Stomach (tissue), 19 donors: ENCODE measurements at places on chromosomes 5 and 9.

DNA sequence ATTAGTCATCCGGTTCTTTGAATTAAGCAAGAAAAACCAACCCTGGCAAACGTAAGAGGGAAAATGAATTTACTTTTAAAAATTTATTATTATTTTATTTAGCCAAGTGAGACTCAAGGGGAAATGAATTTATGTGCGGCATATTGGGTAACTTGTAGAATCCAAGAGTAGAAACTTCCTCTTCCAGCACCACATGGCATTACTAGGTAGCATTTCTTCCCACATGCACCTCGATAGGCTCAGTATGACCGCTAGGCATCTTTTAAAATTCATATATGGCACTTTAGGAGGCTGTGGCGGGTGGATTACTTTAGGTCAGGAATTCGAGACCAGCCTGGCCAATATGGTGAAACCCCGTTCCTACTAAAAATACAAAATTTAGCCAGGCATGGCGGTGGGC lies 17.6 kb upstream of the MYO10 start:
- DNase-seq: no peak

DNA sequence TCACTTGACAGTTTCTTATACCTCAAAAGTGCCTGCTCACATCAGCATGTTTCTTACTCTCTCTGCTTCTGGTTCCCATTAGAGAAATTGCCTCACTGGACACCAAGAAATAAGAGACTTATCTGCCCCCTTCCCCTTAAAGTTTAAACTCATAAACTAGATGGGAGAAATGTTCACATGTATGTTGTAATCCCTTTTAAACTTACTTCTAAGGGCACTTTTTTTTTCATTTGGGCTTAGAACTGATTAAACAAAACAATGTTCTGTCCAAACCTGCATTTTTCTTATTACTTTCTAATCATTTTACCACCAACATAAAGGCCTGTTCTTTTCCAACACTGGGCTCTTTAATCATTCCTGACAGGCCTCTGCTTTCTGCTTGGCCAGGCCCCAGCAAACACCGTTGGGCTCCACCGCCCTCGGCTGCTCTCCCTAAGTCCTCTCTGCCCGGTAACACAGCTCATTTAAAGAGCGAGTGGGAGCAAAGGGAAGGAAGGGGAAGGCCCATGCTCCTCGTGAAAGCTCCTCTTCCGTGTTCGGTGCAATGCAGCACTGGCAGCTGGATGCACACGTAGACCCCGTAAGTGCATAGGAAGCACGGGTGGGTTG lies 53.4 kb downstream of the ROR2 start:
- DNase-seq: peak; percentile 91

DNA sequence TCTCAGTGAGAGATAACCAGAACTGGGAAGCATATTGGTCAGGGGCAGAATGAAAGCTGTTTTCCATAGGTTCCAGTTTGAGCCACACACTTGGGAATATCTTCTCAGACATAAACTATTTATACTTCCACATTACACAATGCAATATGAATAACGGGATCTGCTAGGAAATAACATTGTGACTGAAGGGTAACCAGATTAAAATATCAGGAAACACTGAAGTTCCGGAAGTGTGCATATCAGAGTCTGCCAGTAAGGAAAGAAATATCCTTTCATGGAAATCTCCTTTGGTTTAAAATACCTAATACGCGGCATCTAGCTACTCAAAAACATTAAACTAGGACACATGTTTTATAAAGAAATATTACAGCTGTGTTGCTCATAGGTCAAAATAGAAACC lies 56.3 kb downstream of the ST8SIA4 start:
- no peak for DNase-seq

DNA sequence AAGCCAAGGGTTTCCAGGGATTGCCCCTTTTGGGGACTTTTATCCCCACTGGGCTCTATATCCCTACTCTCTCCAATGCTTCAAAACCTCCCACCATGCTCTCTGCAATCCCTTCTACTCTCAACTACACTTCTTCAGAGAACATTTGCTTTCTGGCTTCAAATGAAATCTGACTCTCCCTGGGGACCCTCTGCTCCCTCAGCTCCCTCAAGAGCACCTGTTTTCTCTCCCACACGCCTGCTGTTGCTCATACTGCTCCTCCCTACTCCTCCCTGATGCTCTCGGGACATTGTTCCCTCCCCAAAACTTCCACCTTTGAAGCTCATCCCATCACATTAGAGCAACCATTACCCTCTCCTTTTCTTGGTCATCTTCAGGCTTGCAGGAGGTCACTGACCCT lies 344.9 kb downstream of the CDK5RAP2 start:
- DNase-seq: no peak

DNA sequence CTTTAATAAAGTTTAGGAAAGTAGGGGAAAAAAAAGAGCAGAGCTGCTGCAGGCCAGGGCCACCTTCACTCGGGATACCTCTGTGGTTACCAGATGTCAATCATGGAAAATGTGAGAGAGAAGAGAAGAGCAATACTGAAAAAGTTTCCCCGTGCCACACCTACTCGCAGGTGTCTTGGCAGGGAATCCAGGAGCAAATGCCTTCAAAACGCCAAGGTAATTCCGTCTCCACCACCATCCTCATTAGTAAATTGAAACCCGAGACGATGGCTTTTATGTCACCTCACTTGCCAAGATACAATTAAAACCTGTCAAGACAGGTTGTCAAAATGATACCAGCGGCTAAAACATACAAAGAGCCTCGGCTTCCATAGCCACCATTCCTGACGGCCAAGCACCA lies 49.7 kb downstream of the FAM81B start:
- no peak for DNase-seq

- DNase-seq: no peak
Measured at GRCh38 chr5:127518319-127518621, 830 bp downstream of the PRRC1 start.

DNA sequence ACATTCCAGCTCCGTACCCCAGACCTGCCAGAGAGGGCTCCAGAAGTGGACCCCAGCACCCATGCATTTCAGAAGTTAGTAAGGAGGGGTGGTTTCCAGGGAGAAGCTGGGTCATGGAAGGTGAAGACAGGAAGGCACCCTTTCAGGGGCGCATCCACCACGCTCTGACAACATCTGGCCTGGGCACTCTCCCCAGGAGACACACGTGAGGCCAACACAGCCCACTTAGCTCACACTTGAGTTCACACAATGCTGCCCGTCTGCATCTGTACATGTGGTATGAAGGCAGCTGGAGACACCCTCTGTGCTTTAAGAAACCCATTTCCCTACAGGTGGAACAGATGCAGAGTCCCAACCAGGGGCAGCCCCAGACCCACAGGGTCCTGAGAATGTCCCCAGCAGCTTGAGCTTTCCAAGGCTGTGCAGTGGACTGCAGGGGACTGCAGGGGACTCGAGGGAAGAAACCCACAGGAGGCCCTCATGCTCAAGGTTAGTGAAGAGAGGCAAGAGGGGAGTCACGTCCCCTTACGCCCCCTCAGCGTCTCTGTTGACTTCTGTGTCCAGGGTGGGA lies 326.8 kb upstream of the IRX1 start:
- no peak for DNase-seq

DNA sequence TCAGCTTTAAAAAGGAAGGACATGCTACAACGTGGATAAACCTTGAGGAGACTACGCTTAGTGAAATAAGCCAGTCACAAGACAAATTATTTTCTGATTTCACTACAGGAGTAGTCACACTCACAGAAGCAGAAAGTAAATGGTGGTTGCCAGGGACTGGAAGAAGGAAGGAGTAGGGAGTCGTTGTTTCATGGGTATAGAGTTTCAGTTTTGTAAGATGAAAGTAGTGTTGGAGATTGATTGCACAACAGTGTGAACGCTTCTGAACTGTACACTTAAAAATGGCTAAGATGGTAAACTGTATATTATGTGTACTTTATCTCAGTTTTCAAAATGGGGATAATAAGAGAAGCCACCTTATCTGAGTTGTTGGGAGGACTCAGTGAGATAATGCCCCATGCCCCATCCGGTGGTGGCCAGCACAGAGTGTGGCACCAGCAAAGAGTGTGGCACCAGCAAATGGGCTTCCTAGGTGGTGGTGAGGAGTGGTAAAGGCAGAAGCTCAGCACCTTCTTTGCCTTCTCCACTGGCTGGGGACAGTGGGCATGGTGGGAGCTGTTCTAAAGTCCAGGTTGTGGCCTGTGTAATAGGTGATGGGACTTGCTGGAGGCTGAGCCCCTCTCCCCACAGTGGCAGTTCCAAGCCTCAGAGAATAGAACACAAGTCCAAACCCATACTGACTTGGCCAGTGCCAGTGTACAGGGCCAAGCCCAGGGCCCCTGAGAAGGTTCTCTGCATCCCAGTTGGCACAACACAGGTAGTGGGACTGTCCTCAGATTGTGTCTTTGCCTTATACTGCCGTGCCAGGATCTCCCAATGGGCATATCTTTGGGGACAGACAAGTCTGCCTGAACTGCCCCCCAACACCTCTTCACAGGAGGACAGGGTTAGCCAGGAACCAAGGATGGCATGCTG lies 4.4 kb downstream of the SLC22A4 start:
- no peak for DNase-seq

DNA sequence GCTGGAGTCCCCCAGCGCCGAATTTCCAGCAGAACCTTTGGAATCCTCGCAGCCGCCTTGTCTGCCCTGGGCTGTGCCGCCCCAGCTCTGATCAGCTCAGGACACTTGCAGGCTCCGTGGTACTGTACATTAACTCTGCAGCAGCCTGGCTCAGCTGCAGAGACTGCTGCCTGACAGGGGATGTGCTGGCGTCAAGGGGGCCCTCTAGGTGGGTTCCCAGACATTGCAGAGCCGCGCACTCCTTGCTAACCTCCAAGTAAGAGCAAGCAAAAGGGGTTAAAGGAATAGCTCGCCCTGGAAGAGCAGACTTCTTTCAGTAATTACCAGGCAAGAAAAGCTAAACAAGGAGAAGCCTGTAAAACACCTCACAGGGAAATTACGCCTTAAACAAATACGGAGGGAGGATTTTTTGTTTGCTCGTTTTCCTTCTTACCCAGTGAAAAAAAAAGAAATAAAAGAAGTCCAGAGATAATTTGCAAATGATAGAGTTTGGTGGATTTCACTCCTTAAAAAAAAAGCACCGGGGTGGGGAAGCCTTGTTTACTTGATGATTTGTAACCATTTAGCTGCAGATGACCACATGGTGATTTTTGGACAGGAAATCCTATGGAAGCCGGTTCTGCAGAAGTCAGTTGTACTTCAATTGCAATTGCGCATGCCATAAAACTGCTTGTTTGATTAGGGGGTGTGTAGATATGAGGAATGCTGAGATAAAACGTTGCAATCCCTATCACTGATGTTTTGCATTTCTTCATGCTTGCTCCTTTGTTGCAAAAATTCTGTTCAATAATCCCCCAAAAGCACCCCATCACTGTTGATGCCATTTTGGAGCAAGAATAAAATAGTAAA lies 305.8 kb downstream of the PDE4D start:
- peak; percentile 92 for DNase-seq

GRCh38 chr5:109399092-109399759 lies 10.5 kb downstream of the PJA2 start:
- no peak for DNase-seq

DNA sequence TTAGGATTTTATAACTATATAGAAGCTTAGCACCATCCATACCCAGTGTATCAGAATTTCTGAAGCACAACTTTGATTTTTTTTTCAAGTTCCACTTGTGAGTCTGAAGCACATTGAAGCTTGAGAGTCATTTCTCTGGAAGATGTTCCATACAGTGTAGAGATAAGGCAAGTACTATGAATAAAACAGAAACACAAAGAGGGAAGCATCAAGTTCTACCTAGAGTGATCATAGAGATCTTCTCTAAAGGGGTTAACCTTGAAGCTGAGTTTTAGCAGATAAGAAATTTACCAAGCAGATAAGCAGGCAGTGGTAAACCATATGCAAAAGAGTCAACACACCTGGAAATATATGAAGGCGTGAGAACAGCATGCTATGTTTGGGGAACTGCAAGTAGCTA lies 125.3 kb downstream of the MCTP1 start:
- no peak for DNase-seq
